CD8-positive, alpha-beta memory T cell (primary cell): ENCODE measurements at places on chromosomes 6 and 20.

DNA sequence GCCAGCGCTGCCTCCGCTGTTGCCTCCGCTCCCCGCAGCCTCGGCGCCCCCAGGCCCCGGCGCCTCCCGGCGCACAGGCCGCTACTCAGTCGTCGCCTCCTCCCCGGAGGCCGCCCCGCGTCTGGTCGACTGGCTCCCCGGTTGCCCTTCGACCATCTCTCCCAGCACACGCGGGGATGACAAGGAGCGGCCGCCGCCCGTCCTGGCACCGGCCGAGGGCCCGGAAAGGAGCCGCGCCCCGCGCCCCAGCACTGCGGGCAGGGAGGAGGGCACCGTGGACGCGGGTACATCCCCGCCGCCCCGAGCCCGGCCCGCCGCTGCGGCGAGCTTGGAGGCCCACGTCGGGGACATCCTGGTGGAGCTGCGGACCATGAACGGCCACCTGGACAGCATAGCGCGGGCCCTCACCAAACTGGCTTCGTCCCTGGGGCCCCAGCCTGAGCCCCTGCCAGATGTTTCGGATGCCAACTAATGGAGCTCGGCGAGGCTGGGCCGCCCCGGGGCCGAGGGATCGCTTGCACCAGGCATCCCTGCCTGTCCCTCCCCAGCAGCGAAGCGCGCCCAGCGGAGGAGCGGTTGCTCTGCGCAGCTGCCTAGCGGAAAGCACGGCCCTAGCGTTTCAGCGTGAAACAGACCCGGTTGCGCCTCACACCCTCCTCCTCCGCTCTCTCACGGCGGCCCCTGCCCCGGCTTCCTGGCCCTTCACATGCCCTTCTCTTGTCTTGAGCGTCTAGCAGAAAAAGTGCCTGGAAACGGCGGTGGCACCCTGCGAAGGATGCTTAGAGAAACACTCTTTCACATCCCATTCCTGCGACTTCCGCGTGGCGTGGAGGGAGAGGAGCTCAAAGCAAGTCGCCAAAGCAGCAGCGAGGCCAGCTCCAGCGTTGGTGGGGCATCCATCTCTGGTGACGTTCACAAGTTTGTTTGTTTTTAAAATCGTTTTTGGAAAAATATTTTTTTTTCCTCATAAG, 285.8 kb upstream of the SUPT3H start:
- DNase-seq, result peak; percentile 34

GRCh38 chr6:125759959-125760457, 10.6 kb downstream of the HEY2 start:
- no peak for DNase-seq

- DNase-seq, result no peak
These were observed 46.4 kb upstream of the POU3F2 start for GRCh38 chr6:98787961-98788360.

- DNase-seq, result no peak
These were observed 11.3 kb downstream of the NOX3 start for GRCh38 chr6:155444120-155444917.

GRCh38 chr20:8571611-8572010, 439.5 kb downstream of the PLCB1 start:
- DNase-seq, result no peak

DNA sequence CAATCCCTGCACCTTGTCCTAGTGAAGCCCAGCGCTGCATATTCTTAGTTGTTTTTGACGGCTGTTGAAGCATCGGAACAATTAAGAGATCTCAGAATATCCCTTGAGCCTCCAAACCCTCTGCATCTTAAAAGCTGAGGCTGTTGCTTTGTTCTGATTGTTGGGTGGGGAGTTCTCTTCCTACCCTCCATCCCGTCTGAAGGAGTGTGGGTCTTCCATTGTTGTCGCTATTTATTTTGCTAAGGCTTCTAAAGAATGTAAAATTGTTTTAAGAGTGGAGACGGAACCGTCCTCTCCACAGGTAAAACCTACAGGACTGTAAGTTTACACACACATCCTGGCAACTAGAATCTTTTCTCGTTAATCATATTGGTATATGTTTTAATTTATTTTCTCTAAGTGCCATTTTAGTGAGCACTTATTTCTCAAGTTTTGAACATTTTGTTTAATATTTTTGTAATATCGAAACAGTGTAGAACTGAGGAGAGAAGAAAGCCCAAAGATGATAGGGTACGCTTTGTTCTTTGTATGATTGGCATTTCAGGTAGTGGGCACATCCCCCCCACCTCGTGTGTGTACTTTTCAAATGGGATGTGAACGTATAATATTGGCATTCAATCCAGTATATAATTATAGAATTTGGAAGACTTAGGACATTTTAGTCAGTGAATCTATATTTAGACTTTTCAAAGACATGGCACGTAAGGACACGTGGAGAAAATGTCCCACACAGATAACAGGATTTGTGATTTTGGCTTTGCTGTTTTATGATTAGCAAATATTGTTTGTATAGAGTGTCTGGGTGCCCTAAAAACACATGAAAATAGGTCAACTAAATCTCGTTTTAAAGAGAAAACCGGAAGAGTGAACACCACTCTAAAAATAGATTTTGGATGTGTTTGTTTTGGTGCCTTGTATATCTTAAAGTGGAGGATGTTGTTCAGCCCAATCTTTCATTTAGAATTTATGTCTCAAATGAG, 1.3 kb downstream of the RNF146 start:
- no peak for DNase-seq

DNA sequence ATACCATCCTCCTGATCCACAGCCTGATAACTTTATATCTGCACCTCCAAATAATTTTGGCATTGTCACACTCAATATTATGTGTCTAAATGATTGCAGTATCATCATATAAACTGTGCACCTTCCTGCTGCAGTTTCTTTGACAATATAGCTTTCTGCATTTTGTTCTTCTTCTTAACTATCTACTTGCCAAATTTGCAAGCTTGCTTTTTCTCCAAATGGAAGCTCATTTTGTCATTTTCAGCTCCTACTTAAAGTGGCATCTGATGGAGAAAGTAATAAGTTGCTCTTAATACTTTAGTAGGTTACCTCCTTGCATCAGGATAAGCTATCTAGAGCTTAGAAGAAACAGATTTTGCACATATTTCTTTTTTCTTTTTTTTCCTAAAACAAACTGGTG, 74.0 kb upstream of the DEFB112 start:
- no peak for DNase-seq

DNA sequence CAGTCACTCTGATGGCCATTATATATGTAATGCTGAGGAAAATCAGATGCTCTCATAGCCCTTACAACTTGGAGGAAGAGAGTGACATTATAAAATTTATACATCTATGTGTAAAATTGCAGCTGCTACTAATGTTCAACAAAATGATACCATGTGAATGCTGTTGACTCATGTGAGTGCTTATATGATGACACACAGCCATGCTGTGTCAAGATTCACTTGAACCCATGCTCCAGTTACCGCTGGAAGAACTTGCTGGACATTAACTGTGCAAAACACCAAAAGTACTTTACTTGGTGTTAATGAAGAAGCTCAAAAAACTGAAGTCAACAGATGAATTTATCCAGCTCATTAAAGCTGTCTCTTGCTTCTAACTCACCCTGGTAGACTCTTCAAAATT, 318.9 kb upstream of the PLCB4 start:
- no peak for DNase-seq

GRCh38 chr6:159693894-159694545, 979 bp upstream of the SOD2 start:
- peak; percentile 18 for DNase-seq

DNA sequence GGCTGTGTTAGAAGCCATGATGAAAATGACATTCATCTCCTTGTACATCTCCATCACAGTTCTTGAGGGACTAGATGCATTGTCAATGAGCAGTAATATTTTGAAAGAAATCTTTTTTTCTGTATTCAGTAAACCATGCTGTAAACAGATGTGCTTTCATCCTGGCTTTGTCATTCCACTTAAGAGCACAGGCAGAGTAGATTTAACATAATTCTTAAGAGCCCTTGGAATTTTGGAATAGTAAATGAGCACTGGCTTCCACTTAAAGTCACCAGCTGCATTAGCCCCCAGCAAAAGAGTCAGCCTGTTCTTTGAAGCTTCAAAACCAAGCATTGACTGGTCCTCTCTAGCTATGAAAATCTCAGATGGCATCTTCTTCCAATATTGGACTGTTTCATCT, 197.8 kb upstream of the HDDC2 start:
- no peak for DNase-seq

- no peak for DNase-seq
These were observed 3.7 kb upstream of the RNASET2 start for GRCh38 chr6:166959911-166960608.

DNA sequence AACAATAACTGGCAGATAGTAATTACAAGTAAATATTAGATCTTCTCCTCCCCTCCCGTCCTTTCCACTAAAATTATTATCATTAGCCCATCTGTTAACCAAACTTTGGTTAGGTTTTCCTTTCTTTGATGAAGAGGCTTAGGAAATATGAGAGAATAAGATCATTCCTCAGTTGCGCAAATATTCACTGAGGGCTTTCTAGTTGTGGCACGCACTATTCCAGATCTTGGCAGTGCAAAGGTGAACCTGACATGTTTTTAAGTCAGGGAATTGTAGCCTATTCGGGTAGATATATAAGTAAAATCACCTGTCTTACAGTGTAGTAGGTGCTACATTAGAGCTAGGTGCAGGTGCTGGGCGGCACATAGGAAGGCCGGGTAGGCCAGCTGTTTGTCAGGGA, 31.1 kb downstream of the RNF217 start:
- DNase-seq, result no peak

- DNase-seq, result no peak
These were observed 16.3 kb upstream of the UTRN start for GRCh38 chr6:144268794-144269349.

DNA sequence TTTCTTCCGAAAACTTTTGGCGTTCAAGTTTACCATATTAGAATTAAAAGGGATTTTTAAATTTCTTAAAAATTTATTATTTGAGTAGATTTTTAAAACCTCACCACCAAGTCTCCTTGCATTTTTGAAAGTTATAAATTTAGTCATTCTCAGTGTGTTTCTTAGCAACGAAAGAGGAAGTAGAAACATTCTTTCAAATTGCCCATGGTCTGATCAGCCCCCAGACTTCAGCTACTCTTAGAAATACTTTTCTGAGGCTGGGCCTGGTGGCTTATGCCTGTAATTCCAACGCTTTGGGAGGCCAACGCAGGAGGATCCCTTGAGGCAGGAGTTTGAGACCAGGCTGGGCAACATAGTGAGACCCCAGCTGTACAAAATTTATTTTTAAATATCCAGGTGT, 15.1 kb upstream of the RTF2 start:
- no peak for DNase-seq

DNA sequence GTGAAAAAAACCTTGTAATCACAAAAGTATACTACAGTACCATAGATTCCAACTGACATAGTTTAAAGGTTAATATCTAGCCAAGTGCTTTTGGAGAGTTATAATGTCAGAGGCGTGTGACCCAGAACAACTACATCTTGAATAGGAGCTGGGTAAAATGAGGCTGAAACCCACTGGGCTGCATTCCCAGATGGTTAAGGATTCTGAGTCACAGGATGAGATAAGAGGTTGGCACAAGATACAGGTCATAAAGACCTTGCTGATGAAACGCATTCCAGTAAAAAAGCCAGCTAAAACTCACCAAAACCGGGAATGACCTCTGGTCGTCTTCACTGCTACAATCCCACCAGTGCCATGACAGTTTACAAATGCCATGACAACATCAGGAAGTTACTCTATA, 22.4 kb upstream of the KIAA0408 start:
- DNase-seq, result no peak

DNA sequence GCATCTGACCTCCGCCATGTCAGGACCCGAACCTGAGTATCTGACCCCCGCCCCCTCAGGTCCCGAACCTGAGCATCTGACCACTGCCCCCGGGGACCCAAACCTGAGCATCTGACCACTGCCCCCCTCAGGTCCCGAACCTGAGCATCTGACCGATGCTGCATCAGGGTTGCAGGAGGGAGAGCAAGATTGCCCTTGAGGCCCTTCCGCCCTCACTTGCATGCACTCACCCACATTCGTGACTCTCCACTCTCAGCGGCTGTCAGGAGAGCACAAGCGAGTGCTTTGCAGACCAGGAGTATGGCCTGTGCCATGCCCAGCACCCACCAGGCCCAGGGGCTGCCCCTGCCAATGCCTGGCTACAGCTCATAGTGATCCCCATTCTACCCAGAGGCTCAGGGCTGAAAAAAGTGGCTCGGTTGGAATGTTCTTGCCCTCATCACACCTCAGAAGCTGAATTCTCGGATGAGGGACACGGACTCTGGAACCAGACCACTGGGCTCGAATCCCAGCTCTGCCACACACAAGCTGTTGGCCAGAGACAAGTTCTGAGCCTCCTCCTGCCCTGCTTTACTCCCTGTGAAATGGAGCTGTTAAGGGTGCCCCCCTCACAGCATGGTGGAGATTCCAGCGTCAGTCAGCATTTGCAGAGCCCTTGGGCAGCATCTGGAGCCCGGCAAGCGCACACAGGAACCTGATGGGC, 82.1 kb downstream of the DLL1 start:
- DNase-seq, result no peak

- DNase-seq, result no peak
These were observed 101.9 kb downstream of the EPB41L2 start for GRCh38 chr6:130961148-130961547.
